Suppressor macrophage treated with lipopolysaccharide for 4 hours (primary cell): ENCODE measurements at places on chromosomes 4 and X.

GRCh38 chr4:14615671-14616070, 386.6 kb upstream of the CPEB2 start:
- DNase-seq: peak; percentile 20

DNA sequence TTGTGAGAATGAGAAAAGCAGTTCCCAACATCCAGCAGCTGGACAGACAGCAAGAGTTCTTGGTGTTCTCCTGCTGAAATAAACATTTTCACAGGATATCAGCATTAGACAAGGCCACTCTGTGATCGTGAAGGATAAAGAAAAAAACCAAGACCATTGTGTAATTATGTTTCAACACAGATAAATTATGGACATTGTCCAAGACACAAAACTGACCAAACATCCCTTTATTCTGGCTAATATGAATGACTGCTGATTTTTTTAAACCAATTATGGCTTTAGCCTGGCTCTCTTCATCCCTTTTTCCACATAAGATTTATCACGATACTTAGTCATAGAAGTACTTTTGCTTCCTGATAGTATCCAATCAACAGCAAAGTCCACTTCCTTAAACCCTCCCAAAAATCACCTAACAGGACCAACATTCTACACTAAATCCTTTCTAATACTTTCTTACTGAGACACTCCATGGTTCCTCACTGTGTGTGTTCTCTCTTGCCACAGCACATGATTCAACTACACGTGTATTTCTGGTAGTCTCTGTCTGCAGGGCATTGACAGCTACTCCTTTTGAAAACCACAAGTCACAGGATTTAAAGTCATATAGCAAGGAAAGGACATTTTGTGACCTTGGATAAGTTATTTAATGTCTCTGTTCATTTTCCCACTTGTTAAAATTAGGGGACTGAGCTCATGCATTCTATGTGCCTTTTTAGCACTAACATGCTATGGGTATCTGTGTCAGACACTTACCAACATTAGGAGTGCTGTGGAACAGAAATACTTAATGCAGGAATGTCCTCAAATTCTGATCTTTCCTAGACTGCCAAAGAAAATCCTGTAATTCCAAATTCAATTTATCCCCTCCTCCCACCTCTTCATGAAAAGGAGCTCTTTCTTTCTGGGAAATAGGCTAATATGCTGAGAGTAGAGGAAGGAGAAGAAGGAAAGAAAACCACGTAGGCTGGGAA, 137.2 kb upstream of the PGRMC2 start:
- DNase-seq: peak; percentile 28

DNA sequence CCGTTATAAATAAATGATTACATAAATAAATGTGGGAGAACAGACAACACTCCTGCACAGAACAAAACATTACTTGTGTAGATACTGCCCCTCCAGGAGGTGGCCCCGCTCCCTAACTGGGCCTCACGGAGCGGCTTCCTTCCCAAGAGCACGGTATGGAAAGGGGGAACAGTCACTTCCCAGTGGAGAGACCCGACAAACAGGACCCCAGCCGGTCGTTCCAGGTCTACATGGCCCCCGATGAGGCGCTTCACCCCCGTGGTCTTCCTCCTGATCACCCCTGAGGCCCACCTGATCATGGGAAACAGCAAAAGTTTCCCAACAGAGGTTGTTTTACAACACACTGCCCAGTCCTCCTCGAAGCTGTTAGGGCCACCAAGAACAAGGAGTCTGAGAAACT, 6.6 kb upstream of the SLC6A8 start:
- no peak for DNase-seq

- peak; percentile 35 for DNase-seq
Measured at GRCh38 chr4:15963001-15963451, at the start of gene FGFBP2. Gene FGFBP2, minus strand, starts transcription at chr4:15963175. Its CDS starts 46 bp downstream, at chr4:15963129.

DNA sequence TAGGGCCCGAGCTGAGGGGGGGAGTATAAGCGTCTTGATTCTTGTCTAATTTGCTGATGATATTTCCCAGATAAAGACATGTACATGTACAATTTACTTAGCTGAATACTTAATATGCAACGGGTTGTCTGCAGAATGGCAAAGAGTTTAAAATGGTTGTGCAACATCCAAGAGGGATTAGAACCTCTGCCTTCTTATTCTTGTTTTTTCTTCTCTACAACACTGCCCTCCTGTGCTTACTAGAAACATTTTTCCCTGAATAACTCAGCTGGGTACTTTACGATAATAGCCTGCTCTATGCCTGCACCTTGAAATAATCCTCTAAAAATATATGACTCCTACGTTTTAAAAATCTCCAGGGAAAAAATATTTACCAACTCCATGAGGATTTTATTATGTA, 41.8 kb downstream of the INTS12 start:
- peak; percentile 21 for DNase-seq

DNA sequence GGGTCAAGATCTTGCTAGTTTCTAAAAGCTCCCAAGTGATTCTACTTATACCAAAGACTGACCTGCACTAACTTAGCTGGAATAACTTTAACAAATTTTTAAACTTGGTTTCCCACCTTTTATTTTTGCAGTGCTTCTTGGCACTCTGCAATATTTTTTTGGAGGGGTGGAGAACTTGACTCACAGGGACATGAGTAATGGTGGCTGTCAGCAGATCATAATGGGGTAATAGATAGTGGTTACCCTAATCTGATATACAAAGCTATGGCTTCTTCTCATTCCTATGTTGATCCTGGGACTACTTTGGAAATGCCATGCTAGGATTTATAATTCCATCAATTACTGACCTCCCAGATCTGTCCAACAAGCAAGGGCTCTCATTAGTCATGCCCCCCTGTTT, 295.7 kb downstream of the GPAT3 start:
- DNase-seq: no peak

GRCh38 chrX:154605566-154605965, 13.5 kb downstream of the CTAG1B start:
- no peak for DNase-seq

DNA sequence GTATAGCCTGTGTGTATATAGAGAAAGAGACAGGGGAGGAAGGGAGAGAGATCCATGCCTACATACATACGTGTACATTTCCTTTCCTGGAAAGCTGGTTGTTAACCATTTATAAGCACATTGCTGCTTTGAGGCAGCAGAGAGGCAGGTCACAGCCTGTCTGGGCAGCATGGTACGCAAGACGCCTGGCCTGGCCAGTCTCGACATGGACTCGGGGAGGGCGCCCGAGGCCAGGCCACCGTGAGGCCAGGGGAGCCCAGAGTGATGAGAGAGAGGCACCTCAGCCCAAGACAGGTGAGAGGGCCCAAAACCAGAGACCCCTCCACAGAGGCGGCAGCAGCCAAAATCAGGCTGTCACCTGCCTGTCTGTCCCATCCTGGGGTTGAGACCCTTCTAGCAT, 3.9 kb downstream of the TREX2 start:
- DNase-seq: no peak

GRCh38 chrX:135330706-135331105, 21.4 kb downstream of the ETDC start:
- DNase-seq: no peak

DNA sequence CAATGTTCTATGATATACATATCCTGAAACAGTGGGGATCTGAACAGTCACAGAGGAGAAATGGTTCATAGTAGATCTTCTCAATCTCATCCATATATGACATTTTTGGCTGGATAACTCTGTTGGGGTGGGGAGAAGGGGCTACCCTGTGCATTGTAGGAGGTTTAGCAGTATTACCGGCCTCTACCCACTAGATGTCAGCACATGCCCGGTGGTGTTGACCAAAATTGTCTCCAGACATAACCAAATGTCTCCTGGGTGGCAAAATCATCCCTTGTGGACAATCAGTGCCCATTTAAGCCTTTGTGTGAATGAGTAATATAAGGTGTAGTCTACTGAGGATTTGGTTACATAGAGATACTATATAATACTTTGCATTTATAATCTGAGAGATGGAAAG, 89.9 kb downstream of the PLS3 start:
- DNase-seq: peak; percentile 16

DNA sequence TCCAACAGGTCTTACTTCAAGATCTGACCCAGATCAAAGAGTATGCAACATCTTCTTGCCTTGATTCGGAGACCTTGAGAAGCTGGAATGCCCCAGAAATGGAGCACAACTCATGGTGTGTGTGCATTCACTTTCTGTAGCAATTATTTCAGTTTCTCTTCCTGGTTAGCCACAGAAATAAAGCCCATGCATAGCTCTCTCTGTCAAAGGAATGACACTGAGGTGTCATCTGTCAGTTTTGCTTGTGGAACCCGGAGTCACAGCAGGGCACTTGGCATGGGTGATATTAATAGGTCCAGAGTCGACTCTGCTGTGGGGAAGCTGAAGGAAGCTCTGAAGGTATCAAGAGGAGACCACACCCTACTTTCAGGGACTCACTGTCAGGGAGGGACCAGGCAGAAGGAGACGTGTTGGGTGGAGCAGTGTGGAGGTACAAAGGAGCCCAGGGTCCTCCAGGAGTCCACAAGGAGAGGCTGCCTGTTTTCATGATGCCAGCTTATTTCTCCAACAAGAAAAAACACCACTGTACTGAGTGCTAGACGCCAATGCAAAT, 10.7 kb downstream of the CLNK start:
- peak; percentile 9 for DNase-seq

DNA sequence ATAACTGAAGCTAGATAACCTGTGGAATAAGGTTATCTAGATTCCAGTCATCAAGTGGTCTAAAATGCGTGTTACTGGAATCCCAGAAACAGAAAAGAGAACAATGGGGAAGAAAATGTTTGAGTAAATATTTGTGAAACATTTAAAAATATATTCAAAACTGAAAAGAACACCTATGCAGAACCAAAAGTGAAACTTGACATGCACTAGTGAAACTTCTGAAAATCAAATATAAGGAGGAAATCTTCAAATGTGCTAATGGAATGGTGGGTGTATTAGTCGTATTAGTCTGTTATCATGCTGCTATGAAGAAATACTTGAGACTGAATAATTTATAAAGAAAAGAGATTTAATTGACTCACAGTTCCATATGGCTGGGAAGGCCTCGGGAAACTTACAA, 512.4 kb upstream of the KLHL4 start:
- no peak for DNase-seq

DNA sequence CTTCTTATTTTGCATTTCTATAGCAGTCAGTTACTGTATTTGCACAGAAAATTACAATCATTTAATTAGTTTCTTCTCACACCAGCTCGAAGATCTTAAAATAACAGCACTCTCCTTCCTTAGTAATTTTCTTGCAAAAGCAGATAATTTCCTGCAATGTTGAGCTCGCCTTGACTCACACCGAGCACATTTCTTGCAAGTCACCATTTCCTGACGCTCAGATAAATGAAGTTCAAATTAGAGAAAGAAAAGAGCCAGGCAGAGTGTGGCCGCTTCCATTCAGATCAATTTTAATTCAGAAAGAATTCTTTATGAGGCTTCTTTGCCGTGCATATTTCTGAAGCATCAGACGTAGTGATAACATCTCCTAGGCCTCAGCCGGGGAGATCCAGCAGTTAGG, 10.1 kb downstream of the SORCS2 start:
- no peak for DNase-seq

- no peak for DNase-seq
Measured at GRCh38 chrX:69196666-69197065, 31.4 kb upstream of the PJA1 start.

- DNase-seq: no peak
Measured at GRCh38 chr4:150039274-150040127, 38.7 kb upstream of the DCLK2 start.

GRCh38 chr4:19417256-19417655, 834.4 kb upstream of the SLIT2 start:
- no peak for DNase-seq
